ENCODE measurements at places on chromosomes 3 and 15. TPM values are rescaled to one million over a fixed set of nuclear protein-coding genes. Genes with fewer than 3 reads are reported as not detected.
A peak's percentile ranks its signal among the peaks of the same experiment; 100 is the strongest.

- DNase-seq = no peak
Measured at GRCh38 chr3:192812743-192813383, 85.5 kb upstream of the FGF12 start.

GRCh38 chr3:150545419-150546225 is 674 bp downstream of the SERP1 start:
- DNase-seq = peak; percentile 85

- DNase-seq = no peak
Measured at GRCh38 chr3:58998476-58999117, 51.2 kb downstream of the CFAP20DC start.

GRCh38 chr15:78317145-78317836 is 17.9 kb upstream of the SKIC8 start:
- DNase-seq = no peak

DNA sequence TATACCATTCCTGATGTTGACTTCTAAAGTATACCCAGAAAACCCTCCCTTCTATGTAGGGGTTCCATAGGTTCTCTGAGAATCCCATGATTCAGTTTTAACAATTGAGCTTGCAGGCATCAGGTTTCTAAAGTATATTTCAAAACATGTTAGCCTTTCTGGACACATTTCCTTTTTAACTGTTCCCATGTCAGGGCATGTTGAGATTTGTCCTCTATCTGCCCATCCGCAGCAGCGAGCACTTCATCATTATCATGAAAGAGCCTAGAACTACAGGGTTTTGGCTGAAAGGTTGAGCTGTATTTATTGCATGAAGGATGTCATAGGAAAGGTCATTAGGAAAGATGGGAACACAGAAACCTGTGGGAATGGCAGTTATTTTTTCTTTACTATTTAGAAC is 201.1 kb upstream of the BHLHE40 start:
- DNase-seq = no peak

DNA sequence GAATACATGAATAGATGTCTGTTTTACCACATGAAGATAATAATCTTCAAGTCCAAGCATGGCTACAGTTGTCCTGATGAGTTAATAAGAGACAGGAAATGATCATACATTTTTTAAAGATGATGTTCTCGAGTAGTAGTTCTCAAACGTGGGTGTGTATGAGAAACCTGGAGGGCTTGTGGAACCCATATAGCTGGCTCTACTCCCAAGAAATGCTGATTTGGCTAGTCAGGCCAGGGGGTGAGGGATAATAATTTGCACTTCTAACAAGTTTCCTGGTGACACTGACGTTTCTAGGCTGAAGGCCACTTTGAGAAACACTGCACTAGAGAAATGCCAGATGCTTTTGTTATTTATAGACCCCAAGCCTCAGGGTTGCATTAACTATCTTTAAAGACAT is 37.0 kb downstream of the ROPN1B start:
- no peak for DNase-seq

- DNase-seq = no peak
Measured at GRCh38 chr3:103389356-103389755, 954.5 kb downstream of the ZPLD1 start.

GRCh38 chr3:149657321-149657925 is 402 bp downstream of the WWTR1 start:
- no peak for DNase-seq

GRCh38 chr3:119608405-119609000 is 10.8 kb downstream of the PLA1A start:
- DNase-seq = no peak

DNA sequence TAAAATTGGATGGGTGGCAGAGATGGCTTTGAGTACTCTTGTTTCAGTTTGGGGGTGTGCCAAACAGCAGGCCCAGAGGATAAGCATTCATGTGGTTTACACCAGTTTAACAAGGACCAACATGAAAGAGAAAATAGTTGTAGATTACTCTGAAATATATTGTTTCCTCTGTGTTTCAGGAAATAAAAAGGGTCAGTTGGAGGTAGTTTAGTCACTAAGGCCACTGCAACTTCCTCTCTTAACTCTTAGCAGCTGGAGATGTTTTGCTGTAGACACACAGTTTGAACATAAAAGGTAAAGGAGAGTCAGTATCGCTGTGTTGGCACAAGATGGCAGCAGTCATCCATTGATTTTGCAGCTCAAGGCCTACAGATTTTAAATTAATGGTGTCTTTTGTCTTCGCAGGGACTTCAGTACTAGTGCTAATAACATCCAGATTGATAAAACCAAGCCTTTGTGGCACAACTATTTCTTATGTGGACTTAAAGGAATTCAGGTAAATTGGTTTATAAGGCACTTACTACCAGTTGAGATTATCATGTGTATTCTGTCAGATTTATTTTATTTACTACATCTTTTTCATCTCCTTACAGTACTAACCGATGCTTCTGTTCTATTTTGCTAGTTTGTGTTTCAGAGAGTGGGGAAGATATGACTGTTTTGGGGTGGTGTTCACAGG is 65.5 kb downstream of the GALK2 start:
- peak; percentile 38 for DNase-seq

GRCh38 chr3:105965384-105965783 is 96.6 kb upstream of the CBLB start:
- DNase-seq = no peak

DNA sequence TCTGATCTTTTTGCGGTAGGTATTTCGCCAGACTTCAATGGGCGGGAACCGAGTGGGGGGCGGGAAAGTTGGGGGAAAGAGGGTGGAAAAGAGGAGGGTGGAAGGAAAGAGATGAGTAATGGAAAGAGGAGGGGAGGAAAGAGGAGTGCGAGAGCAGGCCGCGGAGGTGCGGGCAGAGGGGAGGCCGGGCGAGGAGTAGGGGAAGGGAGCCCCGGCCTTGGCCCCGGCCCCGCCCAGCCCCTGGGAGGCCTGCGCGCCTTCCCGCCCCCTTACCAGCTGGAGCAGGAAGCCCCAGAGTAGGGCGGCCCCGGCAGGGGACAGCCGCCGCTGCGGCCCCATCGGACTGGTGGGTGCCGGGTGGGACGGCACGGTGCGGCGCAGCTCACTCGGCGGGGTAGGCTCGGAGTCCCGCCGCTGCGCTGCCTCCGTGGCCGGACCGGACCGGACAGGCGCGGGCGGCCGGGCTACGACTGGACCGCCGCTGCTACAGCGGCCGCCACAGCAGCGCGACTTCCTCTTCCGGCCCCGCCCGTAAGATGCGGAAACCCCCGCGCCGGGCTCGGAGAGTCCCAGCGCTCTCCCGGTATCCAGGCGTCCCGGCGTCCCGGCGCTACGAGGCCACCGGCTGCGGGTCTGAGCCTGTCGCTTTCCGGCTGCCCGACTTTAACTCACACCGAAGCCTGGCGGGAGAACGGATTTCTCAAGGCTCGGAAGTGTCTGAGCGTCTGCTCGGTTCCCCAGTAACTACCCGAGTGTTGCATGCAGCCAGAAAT is at the start of gene SPPL2A:
Gene SPPL2A (minus strand): TSS at position 512 of the 773 bp plus-strand sequence. CDS start 173 bp downstream, at position 339.
- peak; percentile 93 for DNase-seq

- peak; percentile 54 for DNase-seq
Measured at GRCh38 chr3:42376344-42376798, 34.0 kb downstream of the LYZL4 start.

- no peak for DNase-seq
Measured at GRCh38 chr3:170999737-171000242, 26.7 kb downstream of the SLC2A2 start.

- no peak for DNase-seq
Measured at GRCh38 chr3:7194071-7194835, 333.3 kb downstream of the GRM7 start.

The CLDN1 gene
- 1.3 TPM for polyA plus RNA-seq

The IL16 gene
- polyA plus RNA-seq = 4.7 TPM

The TIMP4 gene
- polyA plus RNA-seq = 18.6 TPM

The MCF2L2 gene
- 0.07 TPM for polyA plus RNA-seq

The PLSCR2 gene
- polyA plus RNA-seq = not detected

The CKMT1B gene
- 2.7 TPM for polyA plus RNA-seq

The ADAMTS17 gene
- polyA plus RNA-seq = 1.2 TPM

The ARGFX gene
- not detected for polyA plus RNA-seq

The CHL1 gene
- polyA plus RNA-seq = 14.3 TPM

The TCAIM gene
- 18.3 TPM for polyA plus RNA-seq

The NR2E3 gene
- 0.05 TPM for polyA plus RNA-seq

The XPC gene
- 8.8 TPM for polyA plus RNA-seq

The NDUFB4 gene
- polyA plus RNA-seq = 667 TPM

The MLH1 gene
- polyA plus RNA-seq = 27.8 TPM
